Naive thymus-derived CD8-positive, alpha-beta T cell (primary cell): ENCODE measurements at places on chromosomes 1 and 21.

- no peak for DNase-seq
These were observed 10.9 kb downstream of the IGSF21 start for GRCh38 chr1:18118491-18118890.

DNA sequence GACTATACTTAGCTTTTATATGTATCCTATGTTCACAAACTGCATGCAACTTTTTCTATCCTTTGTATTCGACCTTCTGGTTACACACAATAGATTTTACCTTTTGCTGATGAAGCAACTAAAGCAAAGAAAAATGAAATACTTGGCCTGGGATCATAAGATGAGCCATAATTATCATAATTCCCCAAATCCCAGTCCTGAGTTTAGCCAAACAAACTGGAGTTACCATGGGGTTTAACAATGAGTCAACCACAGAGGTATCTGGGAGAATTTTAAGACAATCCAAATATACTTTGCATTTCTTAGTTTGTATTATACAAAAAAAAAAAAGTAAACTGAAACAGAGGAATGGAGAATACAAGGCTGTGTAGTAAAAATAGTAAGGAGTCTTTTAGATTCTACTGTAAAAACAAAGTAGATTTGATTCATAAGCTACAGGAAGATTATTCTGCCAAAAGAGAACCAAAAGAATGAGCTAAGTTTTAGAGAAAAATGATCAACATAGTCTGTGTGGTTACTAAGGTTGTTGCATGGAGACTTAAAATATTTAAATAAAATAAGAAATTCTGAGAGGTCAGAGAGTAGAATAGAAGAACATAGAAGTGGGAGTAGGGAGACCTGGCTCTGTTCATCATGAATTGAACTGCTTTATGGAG lies 60.4 kb upstream of the GORAB start:
- no peak for DNase-seq

- no peak for DNase-seq
These were observed 147.7 kb downstream of the DMRTA2 start for GRCh38 chr1:50275566-50275965.

GRCh38 chr21:32163386-32163785 lies 115.5 kb downstream of the MIS18A start:
- DNase-seq: no peak

- DNase-seq: no peak
These were observed 19.9 kb upstream of the TMEM39B start for GRCh38 chr1:32052887-32053286.

GRCh38 chr1:219031809-219032208 lies 141.9 kb upstream of the LYPLAL1 start:
- no peak for DNase-seq

GRCh38 chr1:3312310-3312897 lies 142.1 kb upstream of the ARHGEF16 start:
- DNase-seq: no peak

GRCh38 chr1:56019472-56019871 lies 559.9 kb downstream of the PLPP3 start:
- DNase-seq: no peak

GRCh38 chr1:190011585-190011984 lies 466.1 kb downstream of the BRINP3 start:
- no peak for DNase-seq
